Foreskin keratinocyte (primary cell): ENCODE measurements at places on chromosomes 1 and 21. TPM values are rescaled to one million over a fixed set of nuclear protein-coding genes. Genes with fewer than 3 reads are reported as not detected.

Gene OR4F29
- not detected in 2 replicates for total RNA-seq

Gene MIB2
- 51.8 and 57.3 TPM in 2 replicates for total RNA-seq

Gene MROH9
- total RNA-seq = not detected in 2 replicates

Gene RIPK4
- total RNA-seq = 33.2 and 40.9 TPM in 2 replicates

Gene CRYZ
- total RNA-seq = 33.9 and 62.5 TPM in 2 replicates

Gene SCAMP3
- 46.0 and 53.4 TPM in 2 replicates for total RNA-seq

Gene RCAN3
- total RNA-seq = 15.2 and 15.9 TPM in 2 replicates

Gene SERPINC1
- total RNA-seq = not detected in 2 replicates

Gene MX2
- total RNA-seq = 16.7 and 43.2 TPM in 2 replicates
